ENCODE measurements at places on chromosomes 1 and 21. TPM values are rescaled to one million over a fixed set of nuclear protein-coding genes. Genes with fewer than 3 reads are reported as not detected.

DNA sequence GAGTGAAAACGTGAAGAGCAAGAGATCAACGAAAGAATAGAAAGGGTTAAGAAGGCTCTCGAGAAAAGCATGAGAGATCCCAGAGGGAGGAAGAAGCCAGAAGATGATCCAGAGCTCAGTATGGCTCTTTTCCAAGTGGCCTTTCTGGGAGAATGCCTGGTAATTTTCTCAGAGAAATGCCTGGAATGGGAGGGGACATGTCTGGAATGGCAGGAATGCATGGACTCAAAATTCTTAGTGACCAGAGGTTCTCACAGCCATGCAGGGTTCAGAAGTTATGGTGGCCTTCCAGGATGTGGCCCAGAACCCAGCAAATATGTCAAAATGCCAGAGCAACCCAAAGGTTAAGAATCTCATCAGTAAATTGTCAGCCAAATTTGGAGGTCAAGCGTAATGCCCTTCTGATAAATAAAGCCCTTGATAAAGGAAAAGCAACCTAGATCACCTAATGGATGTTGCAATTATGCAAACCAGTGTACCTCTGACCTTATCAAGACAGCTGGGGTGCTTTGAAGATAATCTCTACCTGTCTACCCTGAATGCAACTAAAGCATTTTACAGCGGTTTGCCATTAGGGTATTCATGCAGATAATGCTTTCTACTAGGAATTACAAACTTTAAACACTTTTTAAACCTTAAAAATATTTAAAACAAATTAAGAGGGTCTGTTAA, 53.1 kb downstream of the NBPF6 start:
- H3K4me3 ChIP-seq: no peak overlapping the region
- H3K4me1 ChIP-seq: peaks cover 18% of the 10 kb centered on the region
- no peaks in the 10 kb centered on the region for H3K36me3 ChIP-seq
- H3K27me3 ChIP-seq: no peaks in the 10 kb centered on the region
- DNase-seq: no peak

DNA sequence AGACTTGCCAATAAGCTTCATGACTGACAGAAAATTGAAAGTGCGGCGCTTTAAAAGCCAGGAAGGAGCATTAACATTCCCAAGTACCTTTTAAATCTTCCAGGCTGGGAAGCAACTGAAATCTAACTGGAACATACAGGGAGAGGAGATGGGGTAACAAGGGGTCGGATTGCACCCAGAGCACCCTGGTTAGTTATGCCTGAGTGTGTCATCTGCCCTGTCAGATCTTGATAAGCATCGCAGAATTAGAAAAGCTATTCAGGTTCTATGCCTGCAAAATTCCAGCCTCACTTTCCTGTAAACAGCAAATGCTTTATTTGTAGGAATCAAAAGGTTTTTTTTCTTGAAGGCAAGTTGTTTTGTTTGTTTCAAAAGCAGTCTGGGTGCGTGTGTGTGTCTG, 58.5 kb downstream of the SERBP1 start:
- H3K27me3 ChIP-seq: no peaks in the 10 kb centered on the region
- DNase-seq: no peak
- no peak overlapping the region for H3K4me3 ChIP-seq
- no peak overlapping the region for H3K27ac ChIP-seq
- peaks cover 7% of the 10 kb centered on the region for H3K4me1 ChIP-seq

DNA sequence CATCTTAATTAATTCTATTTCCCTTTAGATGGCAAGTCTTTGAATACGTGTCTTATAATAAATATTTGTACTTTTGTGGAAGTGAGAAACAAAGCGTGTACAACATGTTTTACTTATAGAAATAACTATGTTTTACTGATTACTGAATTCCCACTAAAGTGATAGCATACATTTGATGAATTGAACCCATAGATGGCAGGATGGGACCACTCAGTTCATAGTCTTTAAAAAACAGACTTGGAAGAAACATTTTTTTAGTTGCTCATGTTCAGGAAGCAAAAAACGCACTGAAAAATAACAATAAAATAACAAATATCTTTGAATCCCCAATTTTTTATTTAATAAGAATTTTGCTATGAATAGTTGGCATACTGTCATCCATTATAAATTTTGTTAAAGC, 507.1 kb upstream of the ZRANB2 start:
- H3K27ac ChIP-seq: no peak overlapping the region
- H3K36me3 ChIP-seq: no peaks in the 10 kb centered on the region
- DNase-seq: no peak
- no peaks in the 10 kb centered on the region for H3K27me3 ChIP-seq

GRCh38 chr1:107363154-107363553, 222.3 kb downstream of the NTNG1 start:
- no peaks in the 10 kb centered on the region for H3K27me3 ChIP-seq
- H3K4me1 ChIP-seq: no peaks in the 10 kb centered on the region
- H3K4me3 ChIP-seq: no peak overlapping the region
- H3K27ac ChIP-seq: no peak overlapping the region
- no peak for DNase-seq

PTGER3 gene
- total RNA-seq: 33.3 TPM

DNA sequence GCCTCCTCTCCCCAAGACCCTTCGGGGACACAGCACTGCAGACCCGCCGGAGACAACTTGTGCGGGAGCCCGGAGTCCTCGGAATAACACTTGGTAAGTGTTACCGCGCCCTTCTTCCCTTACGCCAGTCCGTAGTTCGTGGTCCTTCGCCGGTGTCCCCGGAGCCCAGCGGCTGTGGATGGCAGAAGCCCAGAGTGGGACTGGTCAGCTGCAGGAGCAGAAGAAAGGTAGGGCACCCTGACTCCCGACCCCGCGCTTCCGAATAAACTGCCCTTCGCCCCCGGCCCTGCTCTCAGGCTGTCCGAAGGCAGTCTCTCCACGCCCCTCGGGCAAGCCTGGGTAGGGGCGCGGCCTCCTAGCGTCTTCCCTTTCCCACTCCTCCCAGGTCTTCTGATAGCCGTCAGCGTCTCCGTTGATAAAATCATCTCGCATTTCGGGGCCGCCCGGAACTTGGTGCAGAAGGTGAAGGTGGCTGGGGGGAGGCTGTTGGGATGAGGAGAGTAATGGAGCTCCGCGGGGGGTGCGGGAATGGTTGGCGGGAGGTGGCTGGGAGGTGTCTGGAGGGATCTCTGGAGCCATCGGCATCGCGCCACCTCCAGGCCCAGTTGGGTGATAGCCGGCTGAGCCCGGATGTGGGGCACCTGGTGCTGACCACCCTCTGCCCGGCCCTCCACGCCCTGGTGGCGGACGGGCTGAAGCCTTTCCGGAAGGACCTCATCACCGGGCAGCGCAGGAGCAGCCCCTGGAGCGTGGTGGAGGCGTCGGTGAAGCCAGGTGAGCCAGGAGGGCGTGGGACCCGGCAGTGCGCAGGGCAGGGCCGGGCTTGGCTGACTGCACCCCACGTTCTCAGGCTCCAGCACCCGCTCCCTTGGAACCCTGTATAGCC, 4.3 kb downstream of the RUSC1 start:
- peak; percentile 79 for DNase-seq
- H3K4me1 ChIP-seq: peaks cover 17% of the 10 kb centered on the region
- peaks cover 42% of the 10 kb centered on the region for H3K36me3 ChIP-seq
- H3K27ac ChIP-seq: peak overlapping the region; percentile 53
- no peaks in the 10 kb centered on the region for H3K27me3 ChIP-seq

DNA sequence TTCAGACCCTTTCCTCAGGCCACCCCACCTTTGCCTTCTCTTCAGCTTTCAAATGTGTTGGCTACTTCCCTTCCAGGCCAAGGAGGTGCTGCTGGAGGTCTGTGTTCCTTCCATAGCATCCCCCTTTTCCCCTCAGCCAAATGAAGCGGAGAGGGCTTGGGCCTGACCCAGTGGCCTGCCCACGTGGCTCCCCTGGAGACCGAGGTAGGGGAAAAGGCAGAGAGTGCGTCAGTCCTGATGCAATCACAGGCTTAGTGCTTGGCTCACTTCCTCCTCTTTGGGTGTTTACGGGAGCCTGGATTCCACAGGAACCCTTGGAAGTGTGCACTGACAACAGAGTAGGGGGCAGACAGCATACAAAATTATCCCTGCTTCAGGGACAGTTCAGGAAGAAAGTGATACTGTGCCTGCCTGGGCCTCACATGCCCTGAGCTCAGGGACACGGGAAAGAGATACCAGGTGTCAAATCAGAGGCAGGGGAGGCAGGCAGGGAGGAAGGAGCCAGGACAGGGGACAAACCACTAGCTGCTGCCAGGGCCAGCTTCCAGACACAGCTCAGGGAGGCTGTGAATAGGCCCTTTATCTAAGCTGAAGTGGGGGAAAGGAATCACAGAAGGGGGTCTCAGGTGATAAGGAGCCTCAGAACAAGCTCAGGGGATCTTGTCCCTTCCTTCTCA, 16.6 kb upstream of the PTP4A2 start:
- H3K4me3 ChIP-seq: no peak overlapping the region
- peak overlapping the region; percentile 88 for H3K27ac ChIP-seq
- no peaks in the 10 kb centered on the region for H3K36me3 ChIP-seq
- no peaks in the 10 kb centered on the region for H3K27me3 ChIP-seq
- peak; percentile 84 for DNase-seq

- H3K27ac ChIP-seq: no peak overlapping the region
- no peaks in the 10 kb centered on the region for H3K27me3 ChIP-seq
- H3K36me3 ChIP-seq: no peaks in the 10 kb centered on the region
- H3K4me3 ChIP-seq: no peak overlapping the region
Measured at GRCh38 chr1:209123601-209124000, 459.9 kb upstream of the CAMK1G start.

DNA sequence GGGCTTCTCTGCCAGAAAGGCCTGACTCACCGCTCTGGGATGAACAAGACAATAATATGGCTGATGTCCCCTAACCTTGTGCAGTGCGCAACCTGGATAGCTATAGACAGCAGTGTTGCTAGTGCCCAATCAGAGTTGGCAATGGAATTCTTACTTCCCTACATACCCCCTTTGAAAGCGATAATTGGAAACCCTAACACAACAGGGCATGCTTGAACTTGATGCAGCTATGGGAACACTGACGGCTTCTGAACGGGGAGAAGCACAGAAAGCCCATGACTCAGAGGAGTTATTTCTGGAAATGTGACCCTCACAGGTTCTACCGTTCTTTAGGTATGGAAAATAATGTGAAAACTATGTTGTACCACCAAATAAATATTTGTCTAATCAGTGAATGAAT, 200.6 kb downstream of the TRABD2B start:
- no peak overlapping the region for H3K27ac ChIP-seq
- DNase-seq: no peak
- no peak overlapping the region for H3K4me3 ChIP-seq
- H3K36me3 ChIP-seq: no peaks in the 10 kb centered on the region
- no peaks in the 10 kb centered on the region for H3K4me1 ChIP-seq
